CD4-positive, alpha-beta T cell treated with Interferon alpha-2 for 1 hour (primary cell): ENCODE measurements at places on chromosomes 5 and 9.

GRCh38 chr9:104961701-104962359 is 33.9 kb upstream of the ABCA1 start:
- DNase-seq = no peak

DNA sequence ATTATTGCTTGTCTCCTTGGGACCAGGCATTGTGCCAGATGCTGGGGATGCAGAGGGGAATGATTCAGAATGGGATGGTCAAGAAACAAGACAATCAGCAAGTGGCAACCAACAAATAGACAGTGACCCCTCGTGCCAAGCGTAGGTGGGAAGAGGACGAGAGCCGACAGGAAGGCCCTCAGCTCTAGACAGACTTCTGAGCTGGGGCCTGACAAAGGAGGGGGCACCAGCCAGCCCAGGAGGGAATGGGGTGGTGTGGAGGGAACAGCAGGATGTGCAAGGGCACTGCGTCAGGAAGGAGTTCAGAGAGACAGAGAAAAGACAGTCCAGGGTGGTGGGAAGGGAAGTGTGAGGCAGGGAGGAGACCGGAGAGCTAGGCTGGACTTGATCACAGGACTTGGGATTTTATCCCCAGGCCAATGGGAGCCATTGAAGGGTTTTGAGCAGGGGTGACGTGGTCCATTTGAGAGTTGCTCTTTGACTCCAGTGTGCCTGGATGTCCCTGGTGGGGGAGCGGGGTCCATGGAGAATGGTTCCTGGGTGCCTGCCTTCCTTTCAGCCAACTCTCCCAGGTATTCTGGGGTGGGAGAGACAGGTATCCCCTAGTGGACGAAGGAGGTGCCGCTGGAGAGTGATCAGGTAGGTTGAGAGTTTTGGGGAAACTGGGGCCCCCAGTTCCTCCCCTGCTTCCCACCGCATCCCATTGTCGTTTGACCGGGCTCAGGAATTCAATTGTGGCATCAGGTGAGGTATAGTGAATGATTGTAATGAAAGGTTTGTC is 79.3 kb upstream of the ZNF618 start:
- DNase-seq = no peak

DNA sequence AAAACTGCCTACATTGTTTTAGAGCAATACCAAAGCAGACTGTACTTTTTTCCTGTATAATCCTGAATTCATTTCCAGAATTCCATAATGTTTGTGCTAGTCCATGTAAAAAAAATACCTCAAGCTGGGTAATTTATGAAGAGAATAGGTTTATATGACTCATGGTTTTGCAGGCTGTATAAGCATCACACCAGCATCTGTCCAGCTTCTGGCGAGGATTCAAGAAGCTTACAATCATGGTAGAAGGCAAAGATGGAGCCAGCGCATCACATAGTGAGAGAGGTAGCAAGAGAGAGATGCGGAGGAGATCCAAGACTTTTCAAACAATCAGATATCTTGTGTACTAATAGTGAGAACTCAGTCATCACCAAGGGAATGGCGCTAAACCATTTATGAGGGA is 280.3 kb upstream of the CDH9 start:
- no peak for DNase-seq

DNA sequence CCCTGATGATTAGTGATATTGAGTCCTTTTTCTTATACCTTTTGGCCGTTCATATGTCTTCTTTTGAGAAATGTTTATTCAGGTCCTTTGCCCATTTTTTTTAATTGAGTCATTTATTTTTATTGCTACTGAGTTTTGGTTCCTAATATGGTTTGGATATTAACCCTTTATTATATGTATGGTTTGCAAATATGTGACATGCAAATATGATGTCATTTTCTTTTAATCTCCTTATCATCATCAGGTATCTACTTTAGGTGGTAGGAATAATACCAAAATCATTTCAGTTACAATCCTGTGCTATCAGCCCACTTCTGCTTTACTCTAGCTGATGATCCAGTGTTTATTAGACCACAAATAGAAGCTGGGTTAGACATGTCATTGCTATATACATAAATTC is 102.3 kb upstream of the TRPC7 start:
- no peak for DNase-seq

DNA sequence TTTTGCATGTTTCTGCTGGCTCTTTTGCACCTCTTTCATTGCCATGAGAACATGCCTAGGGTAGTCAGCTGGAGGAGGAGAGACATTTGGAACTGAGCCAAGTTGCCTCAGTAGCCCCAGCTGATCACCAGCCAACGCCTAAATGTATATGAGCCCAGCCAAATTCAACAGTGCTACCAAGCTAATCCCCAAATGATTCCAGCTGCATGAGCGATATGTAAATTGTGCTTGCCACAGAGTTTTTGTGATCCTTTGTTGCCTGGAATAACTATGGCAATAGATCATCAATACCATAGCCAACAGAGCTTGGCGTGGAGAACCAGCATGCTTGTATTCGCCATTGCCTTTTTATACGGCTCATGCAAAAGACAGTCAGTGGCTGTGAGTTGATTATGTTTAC is 110.5 kb downstream of the PRDM6 start:
- no peak for DNase-seq

DNA sequence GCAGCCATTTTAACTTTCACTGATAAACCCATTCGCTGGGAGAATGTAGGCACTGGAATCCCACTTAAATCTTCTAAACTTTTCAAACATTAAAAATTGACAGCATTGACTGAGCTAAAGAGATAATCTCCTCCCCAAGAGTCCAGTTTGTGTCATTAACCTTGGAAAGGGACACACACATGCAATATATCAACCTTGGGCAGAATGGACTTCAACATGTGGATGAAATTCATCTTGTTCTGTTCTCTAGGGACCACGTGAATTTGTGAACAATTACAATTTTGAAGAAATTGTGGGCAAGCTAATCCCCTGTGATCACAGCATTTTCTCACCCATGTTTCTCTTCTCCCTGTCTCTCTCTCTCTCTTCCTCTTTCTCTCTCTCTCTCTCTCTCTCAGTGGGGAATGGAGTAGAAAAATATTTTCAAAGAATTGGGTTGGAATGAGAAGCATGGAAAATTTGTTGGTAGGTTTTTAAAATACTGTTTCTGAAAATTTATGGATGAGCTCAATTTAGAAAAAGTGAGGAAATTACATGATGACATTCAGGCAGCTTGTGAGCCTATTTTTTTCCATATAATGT is 553.7 kb downstream of the EBF1 start:
- no peak for DNase-seq

DNA sequence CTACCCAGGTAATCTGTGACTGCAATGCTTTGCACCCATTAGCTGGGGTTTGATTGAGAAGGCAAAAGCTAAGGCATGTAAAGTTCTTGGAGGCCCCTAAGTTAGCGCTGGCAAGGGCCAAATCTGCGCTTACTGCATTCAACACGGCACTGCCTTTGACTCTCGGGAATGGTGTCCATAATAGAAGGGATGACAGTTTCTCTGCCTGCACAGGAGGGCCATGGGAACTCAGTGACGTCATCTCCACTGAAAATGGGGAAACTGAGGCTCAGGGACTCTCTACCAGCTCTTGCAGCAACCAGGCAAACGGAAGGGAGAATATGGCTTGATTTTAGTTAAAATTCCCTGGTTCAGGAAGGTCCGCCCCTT is 487 bp downstream of the SPATA24 start:
- DNase-seq = no peak

DNA sequence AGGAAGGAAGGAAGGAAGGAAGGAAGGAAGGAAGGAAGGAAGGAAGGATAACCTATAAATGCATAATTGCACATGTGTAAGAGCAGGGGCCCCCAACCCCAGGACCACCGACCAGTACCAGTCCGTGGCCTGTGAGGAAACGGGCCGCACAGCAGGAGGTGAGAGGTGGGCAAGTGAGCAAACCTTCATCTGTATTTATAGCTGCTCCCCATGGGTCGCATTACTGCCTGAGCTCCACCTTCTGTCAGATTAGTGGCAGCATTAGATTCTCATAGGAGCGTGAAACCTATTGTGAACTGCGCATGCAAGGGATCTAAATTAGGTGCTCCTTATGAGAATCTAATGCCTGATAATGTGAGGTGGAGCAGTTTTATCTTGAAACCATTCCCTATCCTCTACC is 66.1 kb downstream of the SH3RF2 start:
- DNase-seq = no peak

DNA sequence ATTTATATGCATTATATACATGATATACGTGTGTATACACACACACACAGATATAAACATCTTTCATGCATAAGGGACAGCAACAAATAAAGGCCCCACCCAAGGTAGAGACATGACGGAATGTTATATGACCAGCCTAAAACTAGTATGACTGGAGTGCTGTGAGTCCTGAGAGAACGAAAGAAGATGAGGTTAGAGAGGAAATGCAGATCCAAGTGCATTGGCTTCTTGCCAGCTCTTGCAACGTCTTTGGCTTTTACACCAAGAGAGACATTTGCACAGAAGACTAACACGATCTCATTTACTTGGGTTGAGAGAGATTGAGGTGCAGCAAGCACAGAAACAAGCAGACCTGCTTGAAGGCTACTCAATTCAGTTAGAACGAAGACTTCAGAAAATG is 23.0 kb downstream of the CDH10 start:
- no peak for DNase-seq

DNA sequence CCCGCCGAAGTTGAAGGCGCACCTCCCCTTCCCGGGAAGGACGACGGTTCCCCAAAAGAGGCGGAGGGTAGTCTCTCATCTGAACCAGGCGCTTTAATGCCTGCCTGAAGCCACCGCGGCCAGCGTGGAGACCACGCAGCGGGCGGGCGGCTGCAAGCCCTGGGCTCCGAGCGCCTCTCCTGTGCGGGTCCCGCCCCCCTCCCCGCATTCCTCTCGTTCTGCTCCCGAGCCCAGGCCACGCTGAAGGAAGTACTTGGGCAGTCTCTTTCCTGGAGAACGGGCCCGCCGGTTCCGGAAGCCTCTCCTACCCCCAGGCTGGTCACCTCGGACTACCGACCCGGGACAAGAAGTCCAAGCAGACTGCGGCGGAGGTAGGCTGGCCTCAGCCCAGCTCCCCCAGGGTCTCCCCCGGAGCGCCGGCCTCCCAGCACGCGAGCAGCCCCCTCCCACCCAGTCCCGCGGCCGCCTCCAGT is 571 bp downstream of the PPIC start:
- DNase-seq = no peak

GRCh38 chr5:3373391-3373790 is 222.2 kb upstream of the IRX1 start:
- no peak for DNase-seq

- no peak for DNase-seq
These were observed 396.0 kb downstream of the MLLT3 start for GRCh38 chr9:20226345-20226744.

- no peak for DNase-seq
These were observed 39.5 kb downstream of the TRIM32 start for GRCh38 chr9:116726602-116727001.

DNA sequence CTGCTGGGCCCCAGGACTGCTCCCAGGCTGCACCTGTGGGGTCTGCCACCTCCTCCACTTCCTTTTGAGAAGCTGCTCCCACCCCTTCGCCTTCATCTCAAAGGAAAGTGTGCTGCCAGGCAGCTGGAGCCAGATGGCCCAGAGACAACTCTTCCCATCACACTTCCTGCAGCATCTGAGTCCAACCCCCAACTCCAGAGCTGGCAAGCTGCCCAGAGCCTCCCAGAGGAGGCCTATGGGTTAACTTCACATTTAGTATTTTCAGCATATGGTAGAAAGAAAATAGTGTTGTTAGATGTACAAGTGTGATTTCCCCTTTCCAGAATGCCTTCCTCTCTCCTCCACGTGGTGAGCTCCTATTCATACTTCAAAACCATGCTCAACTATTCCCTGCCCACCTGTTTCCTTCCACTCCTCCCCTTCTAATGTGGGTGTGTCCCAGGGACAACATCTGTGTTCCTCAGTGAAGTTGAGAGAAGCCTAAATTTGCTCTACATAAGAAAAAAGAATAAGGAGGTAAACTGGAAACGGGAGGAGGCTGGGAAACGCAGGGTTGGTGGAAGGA is 38.6 kb upstream of the KCNMB1 start:
- DNase-seq = no peak

GRCh38 chr5:32138839-32139493 is 35.2 kb downstream of the GOLPH3 start:
- no peak for DNase-seq

GRCh38 chr5:167684251-167684650 is 607.2 kb upstream of the WWC1 start:
- no peak for DNase-seq
